Neural crest cell (in vitro differentiated cells): ENCODE measurements at places on chromosomes 11 and 22.

- DNase-seq, result no peak
Observed at GRCh38 chr11:15307619-15308024, 192.9 kb downstream of the INSC start.

- no peak for DNase-seq
Observed at GRCh38 chr11:59660621-59661020, 8.2 kb downstream of the PATL1 start.

- no peak for DNase-seq
Observed at GRCh38 chr11:100105982-100106358, 581.1 kb upstream of the ARHGAP42 start.

DNA sequence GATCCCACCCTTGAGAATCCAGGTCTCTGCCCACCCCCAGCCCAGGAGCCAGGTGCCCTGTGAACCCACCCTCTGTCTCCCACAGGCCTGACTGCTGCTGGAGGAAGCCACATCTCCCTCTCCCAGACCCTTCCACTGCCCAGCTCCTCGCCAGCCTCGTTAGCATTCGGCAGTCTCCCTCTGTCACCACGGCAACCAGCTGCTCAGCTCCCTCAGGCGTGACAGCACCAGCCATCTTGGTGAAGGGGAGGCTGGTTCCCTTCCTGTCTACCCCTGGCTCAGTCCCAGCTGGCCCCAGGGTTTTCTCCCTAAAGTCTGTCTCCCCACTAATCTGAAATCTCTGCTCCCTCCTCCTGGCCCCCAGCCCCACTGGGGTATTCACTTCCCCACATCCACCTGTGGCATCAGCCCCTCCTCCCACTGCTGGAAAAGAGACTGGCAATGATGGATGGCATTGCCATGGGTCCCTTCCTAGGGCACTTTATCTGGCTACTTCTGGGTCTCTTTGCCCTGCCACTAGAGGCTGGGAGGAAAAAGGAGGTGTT lies 28.1 kb downstream of the NRXN2 start:
- peak; percentile 58 for DNase-seq

GRCh38 chr11:28878025-28878424 lies 769.8 kb downstream of the METTL15 start:
- no peak for DNase-seq

DNA sequence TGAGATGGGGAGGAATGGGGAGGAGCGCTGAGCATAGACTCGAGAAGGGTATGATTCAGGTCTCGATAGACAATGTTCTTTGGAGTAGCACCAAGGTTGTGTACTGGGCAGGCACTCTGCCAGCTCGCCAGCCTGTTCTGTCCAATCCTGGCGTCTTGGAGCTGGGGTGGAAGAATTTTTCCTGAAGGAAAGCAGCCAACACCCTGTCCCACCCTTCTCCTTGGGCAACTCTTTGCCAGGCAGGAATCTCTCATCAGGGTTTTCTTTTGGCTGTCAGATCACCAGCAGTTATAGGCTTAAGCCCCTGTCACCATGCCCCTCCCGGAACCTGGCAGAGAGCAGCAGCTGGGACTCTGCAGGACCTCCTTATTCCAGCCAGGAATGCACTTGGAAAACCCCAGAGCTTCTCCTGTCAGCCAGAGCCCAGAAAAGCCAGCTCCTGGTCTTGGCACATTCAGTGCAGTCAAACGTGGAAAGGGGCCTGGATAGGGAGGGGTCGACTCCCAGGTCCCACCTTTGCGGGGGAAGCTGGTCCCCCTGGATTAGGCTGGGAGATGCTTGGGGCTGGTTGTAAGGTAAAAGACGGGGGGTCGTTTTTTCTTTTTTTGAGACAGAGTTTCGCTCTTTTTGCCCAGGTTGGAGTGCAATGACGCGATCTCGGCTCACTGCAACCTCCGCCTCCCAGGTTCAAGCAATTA lies 14.4 kb upstream of the SPTBN2 start:
- DNase-seq, result no peak
